Stimulated activated CD4-positive, alpha-beta T cell treated with anti-CD3 and anti-CD28 coated beads, Interleukin-12 subunit alpha, Interleukin-12 subunit beta, amount 100 ng/mL, for 48 hours (primary cell): ENCODE measurements at places on chromosomes 6 and 20.

GRCh38 chr6:94144807-94145206 lies 725.4 kb upstream of the EPHA7 start:
- DNase-seq = no peak

- no peak for DNase-seq
These were observed 115.9 kb upstream of the NAA20 start for GRCh38 chr20:19901226-19901625.

DNA sequence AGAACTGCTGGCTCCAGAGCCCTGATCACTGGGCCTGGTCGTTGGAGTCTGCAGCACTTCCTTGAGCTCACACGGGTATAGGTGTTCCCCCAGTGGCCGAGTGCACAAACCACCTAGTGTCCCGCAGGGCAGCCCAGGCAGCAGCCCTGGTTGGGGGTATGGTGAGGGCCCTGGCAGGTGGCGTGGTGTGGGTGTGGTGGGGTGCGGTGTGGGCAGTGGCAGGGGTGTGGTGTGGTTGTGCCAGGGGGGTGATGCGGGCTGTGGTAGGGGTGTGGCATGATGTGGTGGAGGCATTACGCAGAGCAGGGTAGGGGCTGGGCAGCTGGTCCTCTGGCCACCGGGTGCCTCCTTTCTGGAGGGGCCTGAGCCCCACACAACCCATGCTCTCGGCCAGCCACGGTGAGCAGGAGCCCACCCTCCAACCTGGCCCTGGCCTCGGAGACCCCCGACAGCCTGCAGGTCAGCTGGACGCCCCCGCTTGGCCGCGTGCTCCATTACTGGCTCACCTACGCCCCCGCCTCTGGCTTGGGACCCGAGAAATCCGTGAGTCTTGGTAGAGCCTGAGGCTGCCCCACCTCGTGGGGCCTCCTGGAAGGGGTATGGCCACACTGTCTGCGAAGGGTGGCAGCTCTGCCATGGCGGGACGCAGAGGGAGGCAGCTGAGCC lies 20.5 kb downstream of the COL20A1 start:
- DNase-seq = no peak

- no peak for DNase-seq
These were observed 164.1 kb upstream of the ECI2 start for GRCh38 chr6:4299476-4299875.

- no peak for DNase-seq
These were observed 187.0 kb downstream of the DTNBP1 start for GRCh38 chr6:15475872-15476271.

DNA sequence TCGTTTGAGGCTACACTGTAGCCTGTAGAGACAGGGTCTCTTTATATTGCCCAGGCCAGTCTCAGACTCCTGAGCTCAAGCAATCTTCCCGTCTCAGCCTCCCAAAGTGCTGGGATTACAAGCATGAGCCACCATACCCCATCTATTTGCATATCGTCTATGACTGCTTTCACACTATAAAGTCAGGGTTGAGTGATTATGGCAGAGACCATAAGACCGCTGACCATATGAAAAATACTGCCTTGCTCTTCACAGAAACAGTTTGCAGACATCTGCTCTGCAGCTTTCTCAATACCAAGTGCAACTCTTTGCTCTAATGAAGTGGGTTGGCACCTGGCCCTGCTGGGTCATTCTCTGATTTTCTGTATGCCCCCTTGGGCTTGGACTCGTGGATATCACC lies 79.5 kb upstream of the PAK5 start:
- no peak for DNase-seq

- DNase-seq = peak; percentile 51
These were observed 19.2 kb downstream of the PRND start for GRCh38 chr20:4740774-4741431.

DNA sequence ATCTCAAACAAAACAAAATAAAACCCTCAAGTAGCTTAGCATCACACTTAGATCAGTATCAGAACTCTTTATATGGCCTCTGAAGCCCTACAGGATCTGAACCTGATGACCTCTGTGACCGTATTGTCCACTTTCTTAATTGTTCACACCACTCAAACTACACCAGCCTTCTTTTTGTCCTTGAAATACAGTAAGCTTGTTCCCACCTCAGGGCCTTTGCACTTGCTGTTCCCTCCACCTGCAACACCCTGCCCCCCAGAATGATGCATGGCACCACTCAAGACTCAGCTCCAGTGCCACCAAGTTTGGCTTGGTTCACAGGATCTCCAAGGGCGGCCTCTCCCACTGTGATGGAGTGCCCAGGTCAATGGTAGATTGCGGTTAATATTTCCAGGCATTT lies 25.7 kb downstream of the CPNE5 start:
- DNase-seq = no peak

DNA sequence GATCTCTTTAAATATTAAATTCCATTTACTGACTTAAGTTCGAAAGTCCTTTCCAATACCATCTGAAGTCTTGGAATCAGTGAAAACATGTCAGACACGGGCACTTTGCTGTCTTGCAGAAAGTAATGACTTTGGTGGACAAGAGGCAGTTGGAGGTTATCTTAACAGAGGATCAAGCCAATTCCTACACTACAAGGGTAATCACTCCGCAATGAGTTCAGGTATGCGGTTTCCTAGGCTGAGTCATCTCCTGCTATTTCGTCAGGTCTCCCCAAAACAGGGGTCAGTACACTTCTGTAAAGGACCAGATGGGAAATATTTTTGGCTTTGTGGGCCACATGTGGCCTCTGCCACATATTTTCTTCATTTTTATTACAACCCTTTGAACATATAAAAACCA lies 656.6 kb downstream of the KIF16B start:
- DNase-seq = no peak

- no peak for DNase-seq
These were observed 60.2 kb downstream of the CTCFL start for GRCh38 chr20:57464642-57465211.

DNA sequence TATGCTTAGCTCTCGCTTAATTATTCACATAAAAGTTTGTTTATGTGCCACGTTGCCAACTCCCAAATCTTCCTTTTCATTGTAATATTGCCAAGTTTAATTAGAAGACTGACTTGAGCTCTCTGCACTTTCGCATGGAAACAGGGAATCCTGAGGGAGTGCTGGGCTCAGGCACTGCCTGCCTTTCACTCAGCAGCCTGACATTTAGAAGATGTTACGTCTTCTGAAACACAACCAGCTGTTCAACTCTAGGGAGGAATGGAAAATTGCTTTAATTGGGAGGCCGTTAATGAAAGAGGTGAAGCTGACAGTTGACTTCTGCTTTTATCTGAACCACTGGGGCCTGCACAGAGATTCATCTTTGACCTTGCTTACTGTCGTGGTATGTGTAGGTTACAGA lies 77.4 kb upstream of the MTHFD1L start:
- no peak for DNase-seq

- DNase-seq = no peak
These were observed 161.2 kb downstream of the SYNDIG1 start for GRCh38 chr20:24630486-24631172.

DNA sequence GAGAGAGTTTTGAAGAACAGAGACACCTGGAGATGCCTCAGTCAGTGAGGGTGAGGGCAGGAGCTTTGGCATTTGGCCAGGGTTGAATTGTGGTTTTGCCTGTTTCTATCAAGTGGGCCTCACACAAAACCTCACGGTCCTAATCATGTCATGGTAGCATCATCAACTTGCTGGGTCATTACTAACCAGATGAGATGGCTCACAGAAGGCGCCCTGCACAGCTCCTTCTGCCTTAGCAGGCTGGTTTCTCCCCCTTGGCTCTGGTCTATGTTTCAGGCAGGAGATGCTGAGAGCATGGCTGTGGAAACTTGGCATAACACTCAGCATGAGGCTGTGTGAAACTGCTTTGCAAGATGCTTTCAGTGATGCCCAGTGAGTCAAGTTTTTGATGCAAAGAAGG lies 99.3 kb downstream of the LRRC1 start:
- peak; percentile 44 for DNase-seq

DNA sequence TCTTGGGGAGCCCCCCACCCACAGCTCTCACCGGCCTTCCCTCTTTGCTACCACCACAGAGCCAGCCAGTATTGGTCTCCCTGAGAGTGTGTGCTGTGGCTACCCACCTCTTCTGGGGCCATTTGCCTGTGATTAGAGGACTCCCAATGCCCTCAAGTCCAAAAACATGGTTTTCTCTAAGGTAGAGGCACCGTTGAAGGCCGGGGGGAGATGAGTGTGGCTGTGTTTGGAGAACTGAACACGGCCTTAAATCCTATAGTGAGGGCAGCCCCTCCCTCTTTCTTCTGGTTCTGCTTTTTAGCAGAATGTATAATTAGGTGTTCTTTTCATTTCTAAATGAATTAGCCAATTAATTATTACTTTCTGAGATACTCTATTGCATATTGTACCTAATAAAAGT lies 2.5 kb downstream of the CCR6 start:
- DNase-seq = no peak

GRCh38 chr20:58883241-58883691 lies 30.8 kb downstream of the GNAS start:
- no peak for DNase-seq

GRCh38 chr6:14841901-14842421 lies 403.9 kb upstream of the JARID2 start:
- no peak for DNase-seq

DNA sequence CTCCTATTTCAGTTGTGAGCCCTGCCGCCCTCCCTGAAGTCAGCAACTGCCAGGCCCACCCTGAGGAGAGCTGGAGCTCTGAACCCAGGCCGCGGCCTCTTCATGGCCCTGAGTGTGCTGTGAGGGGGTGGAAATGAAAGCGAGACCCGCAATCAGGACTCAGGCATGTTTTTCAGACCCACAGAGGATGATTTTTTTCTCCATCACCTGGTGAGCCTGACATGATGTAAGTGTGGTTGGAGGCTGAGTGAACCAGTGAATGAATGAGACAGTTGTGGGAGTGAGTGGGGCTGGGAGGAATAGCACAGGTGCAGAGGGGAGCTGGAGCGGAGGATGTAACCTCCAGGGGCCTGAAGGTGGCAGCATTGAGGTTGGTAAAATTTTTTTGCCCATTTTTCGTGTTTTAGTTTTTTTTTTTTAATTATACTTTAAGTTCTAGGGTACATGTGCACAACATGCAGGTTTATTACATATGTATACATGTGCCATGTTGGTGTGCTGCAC lies 18.3 kb downstream of the RAET1L start:
- DNase-seq = peak; percentile 36

DNA sequence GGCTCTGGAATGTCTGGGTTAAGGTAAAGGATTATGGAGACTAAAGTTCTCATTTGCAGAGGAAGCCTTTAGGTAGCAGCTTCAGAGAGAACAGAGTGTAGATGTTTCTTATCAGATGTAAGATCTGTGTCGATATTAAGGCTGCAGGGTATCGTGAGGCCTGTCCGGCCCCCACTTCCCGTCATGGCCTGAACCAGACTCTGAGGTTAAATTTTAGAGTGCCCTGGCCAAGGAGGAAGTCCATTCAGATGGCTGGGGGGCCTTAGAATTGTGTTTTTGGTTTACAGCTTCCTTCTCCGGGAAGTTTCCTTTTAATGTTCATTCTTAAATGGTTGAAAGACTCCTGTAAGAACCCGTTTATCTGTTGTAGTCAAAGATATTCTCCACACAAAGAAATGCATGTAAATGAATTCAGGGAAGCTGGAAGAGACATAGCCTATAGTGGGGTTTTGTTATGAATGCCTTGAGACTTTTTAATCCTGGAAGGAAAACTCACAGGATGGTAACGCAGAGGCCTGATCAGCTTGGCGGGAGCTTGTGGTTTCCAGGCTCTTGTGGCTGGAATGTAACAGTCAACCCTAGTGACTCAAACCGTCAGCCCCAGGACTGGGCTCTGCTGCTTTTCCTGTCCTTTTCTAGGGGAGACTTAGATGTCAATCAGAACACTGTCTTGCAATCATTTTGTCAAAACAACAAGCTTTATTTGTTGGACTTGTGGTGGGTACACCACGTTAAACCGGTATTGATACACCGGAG lies 34.7 kb downstream of the KIF25 start:
- DNase-seq = no peak

DNA sequence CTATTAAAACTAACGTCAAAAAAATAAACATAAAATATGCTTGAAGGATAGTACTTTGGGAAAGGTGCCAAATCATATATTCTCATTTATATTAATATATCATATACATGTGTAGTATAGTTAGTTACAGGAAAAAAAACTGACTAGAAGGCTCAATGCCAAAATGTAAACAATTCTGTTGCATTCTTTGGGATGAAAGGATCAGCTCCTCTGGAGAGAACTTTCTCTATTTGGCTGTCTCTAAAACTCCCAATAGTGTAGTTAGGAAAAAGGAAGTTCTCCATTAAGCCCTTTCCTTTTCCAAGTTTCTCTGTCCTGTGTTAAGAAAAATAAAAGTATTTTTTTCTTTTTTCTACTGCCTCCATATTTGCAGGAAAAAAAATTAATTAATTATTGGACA lies 86.5 kb upstream of the BTN3A2 start:
- DNase-seq = no peak

GRCh38 chr6:68043122-68043398 lies 592.0 kb upstream of the ADGRB3 start:
- DNase-seq = no peak

- DNase-seq = no peak
These were observed 244.3 kb downstream of the PTPRT start for GRCh38 chr20:42945234-42945994.

DNA sequence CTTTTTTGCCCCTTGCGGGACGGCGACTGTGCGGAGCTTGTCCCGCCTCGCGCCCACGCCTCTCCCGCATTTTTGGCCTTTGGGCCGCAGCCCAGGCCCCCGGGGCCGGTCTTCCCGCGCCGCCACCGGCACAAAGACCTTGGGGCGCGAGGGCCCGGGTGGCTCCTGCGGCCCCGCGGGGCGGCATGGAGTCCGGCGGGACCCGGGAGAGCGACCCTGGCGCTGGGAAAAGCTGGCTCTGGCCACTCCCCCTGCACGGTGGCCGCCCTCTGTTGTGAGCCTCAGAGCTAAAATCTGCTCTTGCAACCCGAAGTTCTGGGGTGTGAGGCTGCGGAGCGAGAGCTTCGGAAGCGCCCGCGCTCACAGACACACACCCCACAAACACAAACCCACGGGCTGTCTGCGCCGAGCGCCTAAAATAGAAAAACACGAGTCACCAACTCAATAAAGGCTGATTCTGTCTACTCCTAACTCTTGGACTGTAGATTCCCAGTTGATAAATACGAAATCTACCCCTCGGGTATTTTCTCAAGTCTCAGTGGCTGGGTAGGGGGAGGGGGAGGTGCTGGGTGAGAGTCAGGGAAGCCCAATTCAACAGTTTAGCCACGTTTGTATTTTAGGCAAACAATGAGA lies 496 bp upstream of the BEND3 start:
- DNase-seq = peak; percentile 12

DNA sequence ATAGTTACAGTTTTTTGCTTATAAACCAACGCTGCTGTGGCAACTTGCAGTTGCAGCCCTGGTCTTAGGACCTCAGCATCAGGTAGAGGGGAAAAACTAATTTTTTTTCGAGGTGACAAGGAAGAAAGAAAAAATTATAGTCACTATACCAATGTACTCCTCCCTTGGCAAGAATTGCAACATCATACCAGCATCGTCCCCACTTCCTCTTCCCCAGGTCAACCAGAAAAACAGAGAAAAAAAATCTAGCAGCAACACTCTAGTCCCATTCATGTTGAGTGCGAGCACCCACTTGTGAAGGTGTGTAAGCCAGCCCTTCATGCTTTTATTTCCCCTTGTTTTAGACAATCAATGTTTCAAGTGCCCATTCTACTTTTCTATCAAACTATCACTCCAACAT lies 13.1 kb upstream of the DCBLD1 start:
- DNase-seq = no peak
